Stimulated activated naive CD8-positive, alpha-beta T cell treated with anti-CD3 and anti-CD28 coated beads, Interleukin-15, amount 100 ng/mL, for 72 hours (primary cell): ENCODE measurements at places on chromosomes 7 and 10.

GRCh38 chr7:71637578-71637977, 505.6 kb downstream of the GALNT17 start:
- DNase-seq = no peak

DNA sequence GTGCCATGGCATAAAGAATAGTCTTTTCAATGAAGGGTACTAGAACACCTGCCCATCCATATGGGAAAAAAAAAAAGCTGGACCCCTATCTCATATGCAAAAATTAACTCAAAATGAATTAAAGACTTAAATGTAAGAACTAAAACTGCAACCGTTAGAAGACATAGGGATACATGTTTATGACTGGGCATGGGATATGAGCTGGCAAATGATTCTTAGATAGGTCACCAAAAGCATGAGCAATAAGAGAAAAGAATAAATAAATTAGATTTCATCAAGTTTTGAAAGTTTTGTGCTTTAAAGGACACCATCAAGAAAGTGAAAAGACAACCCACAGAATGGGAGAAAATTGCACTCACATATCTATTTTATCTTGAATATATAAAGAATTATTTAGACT, 222.0 kb downstream of the ADK start:
- DNase-seq = no peak

- DNase-seq = no peak
Measured at GRCh38 chr10:70782746-70783680, 2.2 kb downstream of the TBATA start.

- DNase-seq = no peak
Measured at GRCh38 chr10:71501402-71501801, 104.7 kb downstream of the CDH23 start.

GRCh38 chr10:85643171-85643844, 723.3 kb downstream of the GRID1 start:
- DNase-seq = no peak
